ENCODE measurements at places on chromosomes 12 and 14.

GRCh38 chr12:1130164-1130563 lies 139.1 kb downstream of the ERC1 start:
- DNase-seq, result peak; percentile 29

DNA sequence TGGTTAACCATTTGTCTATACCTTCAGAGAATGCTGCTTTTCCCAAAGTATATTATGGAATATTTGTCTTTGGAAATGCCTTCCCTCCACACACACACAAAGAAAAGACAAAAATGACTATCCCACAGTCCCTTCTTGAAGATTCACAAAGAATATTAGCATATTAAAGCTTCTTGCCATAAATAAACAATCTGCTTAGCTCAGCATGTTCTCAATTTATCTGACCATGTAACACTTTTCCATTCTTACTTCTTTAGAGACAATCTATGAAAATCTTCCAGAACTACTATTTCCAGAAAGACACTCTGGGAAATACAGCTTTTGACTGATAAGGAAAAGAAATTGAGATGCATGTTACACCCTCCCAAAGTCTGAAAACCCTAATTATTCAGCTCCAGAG lies 58.9 kb upstream of the OVCH1 start:
- DNase-seq, result no peak

DNA sequence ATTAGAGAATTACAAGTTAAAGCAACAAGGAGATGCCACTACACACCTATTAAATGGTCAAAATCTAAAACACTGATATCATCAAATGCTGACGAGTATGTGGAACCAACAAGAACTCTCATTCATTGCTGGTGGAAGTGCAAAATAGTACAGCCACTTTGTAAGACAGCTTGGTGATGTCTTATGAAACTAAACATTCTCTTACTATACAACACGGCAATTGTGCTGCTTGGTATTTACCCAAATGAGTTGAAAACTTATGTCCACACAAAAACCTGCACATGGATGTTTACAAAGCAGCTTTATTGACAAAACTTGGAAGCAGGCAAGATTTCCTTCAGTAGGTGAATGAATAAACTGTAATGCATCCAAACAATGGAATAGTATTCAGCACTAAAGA lies 3.2 kb downstream of the TMBIM4 start:
- DNase-seq, result no peak

- no peak for DNase-seq
Observed at GRCh38 chr14:70935135-70935534, 27.9 kb downstream of the PCNX1 start.

GRCh38 chr14:53620317-53620716 lies 336.3 kb downstream of the BMP4 start:
- peak; percentile 11 for DNase-seq

DNA sequence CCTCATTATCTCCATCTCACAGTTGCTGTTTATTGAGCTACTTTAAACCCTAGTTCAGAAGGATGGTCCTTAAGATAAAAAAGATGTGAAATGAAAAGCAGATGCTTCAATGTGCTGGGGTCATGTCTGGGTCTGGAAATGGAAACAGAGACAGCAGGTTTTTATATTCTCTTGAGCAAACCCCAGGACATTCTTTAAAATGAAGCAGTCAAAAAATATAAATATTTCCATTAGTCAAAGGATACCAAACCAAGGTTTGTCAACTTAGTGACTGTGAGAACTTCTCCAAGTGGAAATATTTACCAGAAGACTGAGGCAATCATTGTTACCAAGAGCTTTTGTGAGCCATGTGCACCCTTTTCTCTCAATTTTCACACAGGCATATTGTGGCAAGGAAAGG lies 102.5 kb upstream of the DIO2 start:
- DNase-seq, result no peak

GRCh38 chr14:103260629-103261124 lies 73.4 kb upstream of the EIF5 start:
- DNase-seq, result no peak

- no peak for DNase-seq
Observed at GRCh38 chr12:106137530-106138356, 1.0 kb downstream of the NUAK1 start.

- DNase-seq, result peak; percentile 99
Observed at GRCh38 chr14:31927348-31927832, 149.7 kb upstream of the ARHGAP5 start.

GRCh38 chr12:3075315-3075714 lies 1.9 kb upstream of the TSPAN9 start:
- no peak for DNase-seq
